CD8-positive, alpha-beta memory T cell (primary cell): ENCODE measurements at places on chromosomes 2 and 18. TPM values are rescaled to one million over a fixed set of nuclear protein-coding genes. Genes with fewer than 3 reads are reported as not detected.

Gene KIF1A
- 1.6 TPM for total RNA-seq

Gene ALKAL2
- not detected for total RNA-seq

Gene UGT1A3
- not detected for total RNA-seq

- no peaks in the 10 kb centered on the region for H3K36me3 ChIP-seq
- H3K27me3 ChIP-seq, result no peaks in the 10 kb centered on the region
- no peak for DNase-seq
- H3K27ac ChIP-seq, result no peak overlapping the region
- no peak overlapping the region for H3K4me3 ChIP-seq
Observed at GRCh38 chr2:99552529-99552928, 62.7 kb upstream of the REV1 start.

DNA sequence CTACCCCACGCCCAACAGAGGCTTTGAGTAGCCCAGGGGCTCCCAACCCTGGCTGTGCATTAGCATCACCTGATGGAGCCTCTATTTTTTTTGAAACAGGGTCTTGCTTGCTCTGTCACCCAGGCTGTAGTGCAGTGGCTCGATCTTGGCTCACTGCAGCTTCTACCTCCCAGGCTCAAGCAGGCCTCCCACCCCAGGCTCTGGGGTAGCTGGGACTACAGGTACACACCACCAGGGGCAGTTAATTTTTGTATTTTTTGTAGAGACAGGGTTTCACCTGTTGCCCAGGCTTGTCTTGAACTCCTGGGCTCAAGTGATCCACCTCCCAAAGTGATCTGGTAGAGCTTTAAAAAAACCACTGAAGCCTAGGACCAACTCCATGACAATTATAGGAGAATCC lies 394.8 kb upstream of the ATP5MC3 start:
- H3K4me1 ChIP-seq, result no peaks in the 10 kb centered on the region
- no peak overlapping the region for H3K27ac ChIP-seq
- no peak overlapping the region for H3K4me3 ChIP-seq

DNA sequence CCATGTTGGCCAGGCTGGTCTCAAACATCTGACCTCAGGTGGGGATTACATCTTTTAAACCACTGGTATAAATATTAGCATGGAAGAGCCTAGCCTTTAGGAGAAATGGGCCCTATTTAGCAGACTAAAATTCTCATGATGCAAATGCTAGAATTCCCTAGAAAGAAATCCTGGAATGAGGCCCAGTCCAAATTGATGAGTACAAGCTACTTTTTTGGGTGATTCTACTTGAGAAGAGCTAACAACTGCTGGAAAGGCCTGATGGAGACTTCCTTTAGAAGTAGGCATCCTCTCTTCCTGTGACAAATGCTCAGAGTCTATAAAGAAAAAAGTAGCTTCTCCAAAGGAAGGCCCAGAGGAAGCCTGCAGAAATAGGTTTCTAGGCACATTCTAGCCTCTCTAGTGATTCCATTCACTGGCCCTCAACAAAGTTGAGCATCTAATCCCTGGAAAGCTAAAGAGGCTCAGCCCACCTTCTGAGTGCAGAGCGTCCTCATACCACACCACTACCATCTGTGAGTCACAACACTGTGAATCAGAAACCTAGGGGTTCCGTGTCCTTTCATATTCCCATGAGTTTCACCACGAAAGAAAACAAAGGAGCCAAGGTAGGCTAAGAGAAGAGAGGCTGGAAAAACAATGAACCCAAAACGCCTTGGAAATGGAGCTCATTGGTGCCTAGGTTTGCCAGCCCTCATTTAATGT lies 183.1 kb downstream of the C1D start:
- no peak for DNase-seq
- no peaks in the 10 kb centered on the region for H3K27me3 ChIP-seq
- H3K36me3 ChIP-seq, result no peaks in the 10 kb centered on the region
- no peak overlapping the region for H3K4me3 ChIP-seq
- no peaks in the 10 kb centered on the region for H3K4me1 ChIP-seq

- no peak for DNase-seq
- H3K27me3 ChIP-seq, result no peaks in the 10 kb centered on the region
- H3K4me1 ChIP-seq, result no peaks in the 10 kb centered on the region
Observed at GRCh38 chr2:102049756-102050443, 58.1 kb downstream of the IL1R2 start.

DNA sequence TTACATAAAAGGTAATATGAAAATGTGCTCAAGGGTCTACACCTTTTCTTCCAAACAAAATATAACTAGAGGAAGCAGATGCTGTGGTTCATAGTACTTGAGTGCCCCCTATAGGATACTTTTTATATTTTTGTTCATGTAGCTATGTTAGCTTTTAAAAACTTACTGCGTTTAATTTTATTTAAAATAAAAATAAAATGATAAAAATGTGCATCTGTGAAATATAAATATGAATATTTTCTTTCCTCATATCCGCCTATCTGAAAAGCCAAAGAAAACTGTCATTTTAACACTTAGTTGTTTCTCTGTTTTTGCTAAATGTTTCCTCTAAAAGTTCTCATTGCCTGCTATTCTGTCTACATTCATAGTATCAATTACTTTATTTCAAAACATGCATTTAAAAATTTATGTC lies 9.6 kb upstream of the LRP1B start:
- no peak overlapping the region for H3K27ac ChIP-seq
- H3K4me1 ChIP-seq, result no peaks in the 10 kb centered on the region
- H3K36me3 ChIP-seq, result no peaks in the 10 kb centered on the region
- DNase-seq, result no peak
- H3K4me3 ChIP-seq, result no peak overlapping the region

DNA sequence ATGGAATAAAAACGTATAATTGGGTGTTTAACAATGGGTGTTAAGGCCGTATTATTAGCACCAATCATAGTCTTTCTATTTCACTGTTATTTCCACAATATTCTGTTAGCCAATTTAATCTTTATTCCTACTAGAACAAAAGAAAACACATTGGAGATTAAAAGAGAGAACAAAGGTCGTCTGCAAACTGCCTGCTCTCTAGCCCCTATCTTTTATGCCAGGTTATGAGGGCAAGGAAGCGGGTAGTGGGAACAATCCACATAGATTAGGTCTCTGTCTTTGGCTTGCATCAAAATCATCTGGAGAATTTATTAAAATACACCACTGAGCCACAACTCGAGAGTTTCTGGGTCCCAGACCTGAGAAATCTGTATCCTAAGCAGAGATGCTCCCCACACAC lies 69.4 kb upstream of the DSC1 start:
- no peaks in the 10 kb centered on the region for H3K4me1 ChIP-seq
- no peak overlapping the region for H3K4me3 ChIP-seq
- no peaks in the 10 kb centered on the region for H3K36me3 ChIP-seq
- DNase-seq, result no peak

- H3K27me3 ChIP-seq, result no peaks in the 10 kb centered on the region
- DNase-seq, result no peak
- H3K27ac ChIP-seq, result no peak overlapping the region
- no peak overlapping the region for H3K4me3 ChIP-seq
- H3K36me3 ChIP-seq, result peaks cover 57% of the 10 kb centered on the region
Observed at GRCh38 chr18:3255611-3256165, 6.2 kb upstream of the MYL12B start.

- no peaks in the 10 kb centered on the region for H3K36me3 ChIP-seq
- H3K4me1 ChIP-seq, result no peaks in the 10 kb centered on the region
- no peaks in the 10 kb centered on the region for H3K27me3 ChIP-seq
Observed at GRCh38 chr2:58913082-58913726, 672.1 kb upstream of the FANCL start.
